ENCODE measurements at places on chromosomes 6 and 20.

DNA sequence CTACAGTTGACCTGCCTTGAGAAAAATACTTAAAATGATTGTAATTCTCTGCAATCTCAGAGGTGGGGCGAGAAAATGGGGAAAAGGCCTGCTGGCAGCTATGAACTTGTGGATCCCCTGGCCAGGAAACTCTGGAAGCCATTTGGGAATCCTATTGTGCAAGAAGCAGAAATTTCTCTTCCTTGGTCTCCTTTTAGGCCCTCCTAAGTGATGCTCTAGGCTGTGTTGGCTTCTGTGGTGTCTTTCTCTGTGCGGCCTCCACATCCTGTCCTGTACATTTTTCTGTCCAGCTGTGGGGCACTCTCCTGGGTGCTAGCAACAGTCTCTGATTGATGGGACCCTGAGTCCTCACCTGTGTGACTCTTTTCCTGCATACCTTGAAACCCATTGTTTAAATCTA is 290.9 kb downstream of the FARS2 start:
- no peak for DNase-seq

- DNase-seq, result no peak
These were observed 188.6 kb downstream of the BMP2 start for GRCh38 chr20:6956056-6956455.

GRCh38 chr6:42424906-42425474 is 26.7 kb downstream of the TRERF1 start:
- DNase-seq, result no peak

DNA sequence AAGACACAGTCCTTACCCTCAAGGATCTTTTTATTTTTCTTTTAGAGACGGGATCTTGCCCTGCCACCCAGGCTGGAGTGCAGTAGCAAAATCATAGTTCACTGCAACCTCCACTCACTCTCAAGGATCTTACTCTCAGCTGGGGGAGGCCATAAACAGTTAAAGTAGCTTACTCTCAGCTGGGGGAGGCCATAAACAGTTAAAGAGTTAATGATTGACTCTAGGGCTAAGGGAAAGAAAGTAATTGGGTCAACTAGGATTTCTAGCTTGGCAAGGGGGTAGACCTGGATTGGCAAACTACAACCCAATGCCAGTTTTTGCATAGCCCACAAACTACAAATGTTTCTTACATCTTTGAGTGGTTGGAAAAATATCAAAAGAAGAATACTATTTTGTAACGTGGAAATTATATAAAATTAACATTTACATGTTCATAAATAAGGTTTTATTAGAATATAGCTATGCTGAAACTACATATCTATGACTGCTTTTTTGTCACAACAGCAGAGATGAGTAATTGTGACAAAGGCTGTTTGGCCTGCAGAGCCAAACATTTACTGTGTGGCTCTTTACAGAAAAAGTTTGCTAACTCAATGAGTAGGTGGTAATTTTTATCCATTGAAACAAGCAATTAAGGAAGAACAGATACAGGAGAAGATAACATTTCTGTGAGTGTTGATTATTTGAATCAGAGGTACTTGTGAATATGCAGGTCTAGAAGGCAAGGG is 46.4 kb downstream of the PTPRA start:
- DNase-seq, result no peak

DNA sequence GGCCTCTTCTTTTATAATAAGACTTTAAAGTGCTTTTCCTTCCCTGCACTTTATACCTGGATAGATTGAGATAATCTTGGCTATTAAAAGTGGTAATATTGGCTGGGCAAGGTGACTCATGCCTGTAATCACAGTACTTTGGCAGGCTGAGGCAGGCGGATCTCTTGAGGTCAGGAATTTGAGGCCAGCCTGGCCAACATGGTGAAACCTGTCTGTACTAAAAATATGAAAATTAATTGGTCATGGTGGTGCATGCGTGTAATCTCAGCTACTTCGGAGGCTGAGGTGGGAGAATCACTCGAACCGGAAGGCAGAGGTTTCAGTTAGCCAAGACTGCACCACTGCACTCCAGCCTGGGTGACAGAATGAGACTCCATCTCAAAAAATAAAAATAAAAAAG is 197.1 kb upstream of the RGS17 start:
- no peak for DNase-seq

- DNase-seq, result no peak
These were observed 11.0 kb downstream of the FAM135A start for GRCh38 chr6:70424291-70424690.

- DNase-seq, result no peak
These were observed 29.1 kb upstream of the PHACTR3 start for GRCh38 chr20:59575216-59575615.

DNA sequence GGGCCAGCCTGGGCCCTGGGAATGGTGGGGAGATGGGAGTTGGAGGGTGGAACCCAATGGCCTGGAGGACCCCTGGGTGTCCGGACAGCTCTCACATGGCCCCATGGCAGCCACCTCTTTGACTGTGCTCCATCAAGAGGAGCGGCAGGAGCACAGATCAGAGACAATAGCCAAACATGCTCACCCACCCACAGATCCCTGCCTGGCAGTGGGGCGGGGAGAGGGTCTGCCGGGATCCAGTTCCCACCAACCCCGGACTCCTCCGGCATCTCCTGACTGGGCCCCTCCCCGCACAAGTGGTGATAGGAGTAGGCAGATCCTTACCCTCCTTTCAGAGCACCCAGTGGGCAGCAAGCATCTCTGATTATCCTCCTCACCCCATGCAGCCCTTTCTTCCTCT is 31.9 kb upstream of the MRPS18A start:
- no peak for DNase-seq

- no peak for DNase-seq
These were observed 62.2 kb downstream of the RFPL4B start for GRCh38 chr6:112409311-112409710.

- DNase-seq, result no peak
These were observed 488.9 kb upstream of the CITED2 start for GRCh38 chr6:139863346-139863745.

- DNase-seq, result no peak
These were observed 838.8 kb downstream of the MAFB start for GRCh38 chr20:39850246-39850645.

DNA sequence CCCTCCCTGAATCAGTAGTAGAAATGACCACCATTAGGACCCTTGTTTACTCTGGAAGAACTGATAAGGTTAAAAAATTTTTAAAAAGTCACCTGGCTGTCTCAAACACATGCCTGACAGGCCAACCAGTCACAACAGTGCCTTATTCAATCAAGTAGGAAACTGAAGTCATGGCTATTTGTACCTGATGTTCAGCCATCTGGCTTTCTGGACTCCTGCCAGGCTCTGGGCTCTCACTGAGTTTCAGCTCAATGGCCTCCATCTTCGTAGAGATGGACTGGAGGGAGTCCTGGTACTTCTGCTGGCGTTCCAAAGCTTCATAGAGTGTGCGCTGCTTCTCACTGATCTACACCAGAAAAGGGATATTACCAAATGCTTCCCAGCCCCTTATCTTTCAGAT is 343.8 kb downstream of the SYNE1 start:
- DNase-seq, result no peak

DNA sequence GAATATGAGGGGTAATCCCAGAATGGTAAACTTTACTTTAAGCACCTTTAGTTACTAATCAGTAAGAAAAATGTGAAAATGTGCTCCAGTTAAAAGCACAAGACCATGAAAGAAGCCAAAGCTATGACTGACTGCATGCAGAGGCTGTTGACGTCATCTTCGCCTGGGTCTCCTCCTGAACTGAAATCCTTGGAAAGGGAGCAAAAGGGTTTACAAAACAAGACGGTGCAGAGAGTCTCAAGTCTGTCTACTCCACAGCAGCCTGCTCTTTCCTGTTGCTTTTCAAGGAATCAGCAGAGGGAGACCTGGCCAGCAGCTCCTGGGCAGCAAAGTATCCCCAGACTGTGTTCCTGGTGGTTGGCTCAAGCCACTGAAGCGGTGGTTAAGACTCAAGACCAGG is 10.2 kb downstream of the FKBP1A start:
- DNase-seq, result no peak

GRCh38 chr6:158374020-158374419 is 61.8 kb downstream of the TULP4 start:
- no peak for DNase-seq

- DNase-seq, result no peak
These were observed 6.9 kb upstream of the CITED2 start for GRCh38 chr6:139381216-139381865.

DNA sequence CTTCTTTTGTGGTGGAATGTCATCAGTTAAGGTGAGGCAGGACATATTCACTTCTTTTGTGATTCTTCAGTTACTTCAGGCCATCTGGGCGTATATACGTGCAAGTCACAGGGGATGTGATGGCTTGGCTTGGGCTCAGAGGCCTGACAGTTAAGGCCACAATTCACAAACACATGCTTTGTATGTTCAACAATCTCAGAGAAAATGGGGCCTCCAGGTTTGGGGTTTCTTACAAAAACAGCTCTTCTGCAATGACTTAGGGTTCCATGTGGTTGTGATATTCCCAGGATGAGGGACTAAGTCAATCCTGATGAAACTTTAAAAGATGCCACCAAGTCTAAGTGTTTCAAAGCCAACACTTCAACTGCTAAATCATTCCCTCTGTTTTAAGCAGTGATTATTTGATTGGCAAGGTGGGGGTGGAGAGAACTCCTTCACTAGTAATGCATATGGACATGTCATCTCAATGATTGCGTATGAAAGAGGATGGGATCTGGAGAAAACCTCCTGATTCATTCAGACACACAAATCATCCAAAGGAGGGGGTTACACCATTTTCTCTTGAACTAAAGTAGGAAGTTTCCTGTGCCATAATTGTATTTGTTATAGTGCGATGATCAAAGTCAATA is 41.7 kb upstream of the HEY2 start:
- no peak for DNase-seq

DNA sequence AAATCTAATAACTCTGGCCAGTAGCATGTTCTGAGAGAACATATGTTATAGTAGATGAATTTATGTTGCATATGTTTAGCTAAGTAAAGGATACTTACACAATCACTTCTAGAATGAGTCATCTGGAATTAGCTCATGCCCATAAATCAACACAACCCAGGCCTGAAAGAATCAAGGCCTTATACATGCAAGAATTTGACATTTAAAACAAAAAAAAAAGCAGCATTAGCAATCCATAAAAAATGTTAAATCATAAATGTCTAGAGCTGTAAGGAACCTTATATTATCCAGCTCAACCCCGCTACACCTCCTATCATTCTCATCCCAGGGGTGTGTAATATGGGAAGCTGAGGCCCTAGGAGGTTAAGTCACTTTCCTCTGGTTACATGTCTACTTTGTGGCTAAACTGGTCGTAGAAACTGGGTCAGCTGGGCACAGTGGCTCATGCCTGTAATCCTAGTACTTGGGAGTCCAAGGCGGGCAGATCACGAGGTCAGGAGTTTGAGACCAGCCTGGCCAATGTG is 105.2 kb upstream of the CARMIL1 start:
- no peak for DNase-seq

GRCh38 chr20:58023346-58023745 is 205.1 kb downstream of the ANKRD60 start:
- no peak for DNase-seq

DNA sequence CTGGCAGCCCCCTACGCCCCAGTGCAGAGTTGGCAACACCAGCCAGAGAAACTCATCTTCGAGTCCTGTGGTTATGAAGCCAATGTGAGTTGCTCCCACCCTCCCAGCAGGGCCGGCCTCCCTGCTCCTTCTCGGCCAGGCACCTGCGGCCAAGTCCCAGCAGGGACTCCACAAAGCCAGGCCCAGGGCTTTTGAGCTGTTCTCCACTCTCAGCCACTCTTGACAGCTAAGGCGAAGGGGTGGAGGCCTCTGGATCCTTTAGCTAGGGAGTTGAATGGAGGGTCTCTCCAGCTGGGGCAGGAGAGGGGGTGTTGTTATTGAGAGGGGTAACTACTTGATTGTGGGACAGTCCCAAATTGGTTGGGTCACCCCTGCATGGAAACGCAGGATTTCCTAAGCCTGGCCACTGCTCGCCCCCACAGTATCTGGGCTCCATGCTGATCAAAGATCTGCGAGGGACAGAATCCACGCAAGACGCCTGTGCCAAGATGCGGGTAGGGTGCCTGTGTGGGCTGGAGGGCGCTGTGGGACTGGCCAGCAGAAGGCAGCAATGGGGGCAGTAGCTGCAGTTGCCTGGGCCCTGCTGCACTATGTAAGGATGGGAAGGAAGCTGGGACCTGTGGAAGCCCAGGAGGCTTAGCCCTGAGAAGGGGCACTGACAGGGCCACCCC is 58.3 kb downstream of the TCP11 start:
- DNase-seq, result no peak

- no peak for DNase-seq
These were observed 16.7 kb downstream of the C6orf118 start for GRCh38 chr6:165292657-165293056.

DNA sequence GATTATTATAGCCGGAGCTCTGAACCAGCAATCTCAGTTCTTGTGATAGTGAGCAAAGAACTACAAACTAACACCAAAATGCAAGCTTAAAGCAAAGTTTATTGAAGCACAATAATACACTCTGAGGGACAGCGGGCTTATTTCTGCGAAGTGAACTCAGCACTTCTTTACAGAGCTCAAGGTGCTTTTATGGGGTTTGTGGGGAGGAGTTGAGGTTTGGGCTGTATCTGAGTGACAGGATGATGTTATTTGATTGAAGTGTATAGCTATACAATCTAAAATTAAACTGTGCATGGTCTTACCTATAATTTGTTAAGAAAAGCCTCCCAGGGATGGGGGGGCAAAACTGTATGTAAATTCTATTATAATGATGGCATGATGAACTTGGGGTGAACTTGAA is 1.0 kb upstream of the HFE start:
- no peak for DNase-seq

DNA sequence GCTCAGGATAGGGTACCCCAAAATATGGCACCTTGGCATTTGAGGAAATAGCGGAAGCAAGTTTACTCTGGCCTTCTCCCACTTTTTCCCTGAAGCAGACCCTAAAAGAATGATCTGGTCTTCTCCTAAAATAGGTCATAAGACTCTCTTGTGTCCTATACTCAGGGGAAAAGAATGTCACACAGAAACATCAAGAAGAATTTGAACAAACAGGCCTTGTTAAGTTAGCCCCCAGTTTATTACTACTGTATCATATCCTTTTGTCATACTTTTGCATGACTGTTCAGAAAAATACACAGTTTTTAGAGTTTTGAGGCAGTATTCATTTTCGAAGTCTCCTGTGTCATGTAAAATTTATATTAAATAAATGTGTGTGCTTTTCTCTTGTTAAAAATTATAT is 12.5 kb downstream of the TAAR2 start:
- DNase-seq, result no peak

GRCh38 chr6:146434732-146435390 is 108.8 kb upstream of the RAB32 start:
- DNase-seq, result no peak

Measured in stimulated activated CD4-positive, alpha-beta T cell treated with anti-CD3 and anti-CD28 coated beads, Interleukin-2, amount 100 ng/mL, for 24 hours (primary cell).